ENCODE measurements at places on chromosomes 16 and 17.

GRCh38 chr16:106623-107324 is 28.7 kb downstream of the MPG start:
- DNase-seq = peak; percentile 73

GRCh38 chr17:48551214-48551555 is 6.3 kb upstream of the HOXB2 start:
- DNase-seq = no peak

- no peak for DNase-seq
Observed at GRCh38 chr17:1553354-1554266, 9.0 kb downstream of the PITPNA start.

- no peak for DNase-seq
Observed at GRCh38 chr16:49860593-49860992, 4.7 kb upstream of the ZNF423 start.

DNA sequence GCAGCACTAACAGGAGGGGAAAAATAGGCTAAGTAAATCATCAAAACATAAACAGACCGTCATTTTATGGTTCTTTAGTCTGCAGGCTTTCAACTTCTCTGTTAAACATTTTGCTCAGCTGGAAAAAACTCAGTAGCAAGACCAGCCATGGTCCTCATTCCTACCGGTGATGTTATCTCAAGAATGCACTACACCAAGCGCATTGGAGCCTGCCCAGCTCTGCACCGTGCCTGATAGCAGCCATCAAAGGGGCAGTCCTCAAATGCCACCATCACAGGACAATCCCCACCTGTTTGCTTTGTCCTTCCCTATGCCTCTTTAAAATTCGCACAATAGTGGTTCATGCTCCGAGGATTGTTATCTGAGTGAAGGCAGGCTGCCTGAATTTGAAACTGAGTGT is 181.5 kb upstream of the MON1B start:
- DNase-seq = no peak

GRCh38 chr17:62852195-62852594 is 44.1 kb upstream of the MARCHF10 start:
- DNase-seq = no peak
